C1 segment of cervical spinal cord (tissue), 14 donors: ENCODE measurements at places on chromosomes 4 and X.

GRCh38 chrX:131979116-131979515 lies 44.0 kb upstream of the STK26 start:
- DNase-seq: no peak

GRCh38 chr4:74098427-74098994 lies 484 bp downstream of the CXCL2 start:
- no peak for DNase-seq

DNA sequence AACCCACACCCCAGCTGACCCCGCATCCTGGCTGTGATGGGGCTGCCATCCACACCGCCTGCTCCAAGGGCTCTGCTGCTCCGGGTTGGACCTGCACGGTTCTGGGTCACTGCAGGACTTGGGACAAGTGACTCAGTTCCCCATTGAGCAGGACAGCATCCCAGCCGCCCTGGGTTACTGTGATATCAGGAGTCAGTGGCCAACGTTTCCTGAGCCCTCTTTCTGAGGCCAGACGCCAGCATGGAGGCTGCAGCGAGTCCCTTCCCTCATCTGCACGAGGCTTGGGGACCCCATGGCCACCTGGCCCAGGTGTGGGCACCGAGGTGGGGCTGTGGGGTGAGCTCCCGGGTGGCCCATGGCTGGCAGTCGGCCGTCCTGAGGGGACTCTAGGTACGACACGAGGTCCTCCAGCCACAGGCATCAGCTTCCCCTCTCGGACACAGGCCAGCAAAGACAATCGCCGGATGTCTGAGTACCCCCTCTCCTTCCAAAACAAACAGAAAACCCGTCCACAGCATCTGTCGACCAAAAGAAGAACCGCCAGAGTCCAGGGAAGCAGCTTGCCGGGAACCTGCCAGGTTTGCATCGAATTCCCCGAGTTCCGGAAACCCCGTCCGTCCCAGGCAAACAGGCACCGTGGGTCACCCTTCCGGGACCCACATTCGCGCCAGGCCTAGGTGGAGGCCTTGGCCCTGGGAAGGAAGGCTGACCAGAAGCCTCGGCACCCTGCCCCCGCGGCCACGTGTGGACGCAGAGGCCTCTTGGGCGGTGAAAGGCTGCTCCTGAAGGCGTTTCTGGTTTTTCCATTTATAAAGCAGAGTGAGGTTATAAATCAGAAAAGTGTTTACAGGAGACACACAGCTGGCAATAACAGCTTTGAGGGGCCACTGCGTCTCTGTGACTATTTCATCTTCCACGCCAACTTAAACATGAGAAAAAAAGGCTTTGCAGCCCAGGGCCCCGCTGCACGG lies 136.0 kb downstream of the FAM53A start:
- DNase-seq: no peak

GRCh38 chr4:105921301-105921700 lies 26.0 kb downstream of the NPNT start:
- DNase-seq: no peak

DNA sequence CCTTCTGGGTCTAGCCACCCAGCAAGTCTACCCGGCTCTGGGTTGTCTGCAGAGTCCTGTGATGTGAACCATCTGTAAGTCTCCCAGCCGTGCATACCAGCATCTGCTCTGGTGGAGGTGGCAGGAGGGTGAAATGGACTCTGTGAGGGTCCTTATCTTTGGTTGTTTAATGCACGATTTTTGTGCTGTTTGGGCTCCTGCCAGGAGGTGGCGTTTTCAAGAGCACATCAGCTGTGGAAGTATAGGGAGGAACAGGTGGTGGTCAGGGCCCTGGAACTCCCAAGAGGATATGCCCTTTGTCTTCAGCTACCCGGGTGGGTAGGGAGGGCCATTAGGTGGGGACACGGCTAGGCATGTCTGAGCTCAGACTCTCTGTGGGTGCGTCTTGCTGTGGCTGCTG lies 66.5 kb upstream of the ZFP42 start:
- DNase-seq: no peak

GRCh38 chr4:124104628-124105027 lies 607.9 kb downstream of the ANKRD50 start:
- no peak for DNase-seq
